Activated CD4-positive, CD25-positive, alpha-beta regulatory T cell (primary cell): ENCODE measurements at places on chromosomes 7 and 10.

- DNase-seq = no peak
Measured at GRCh38 chr10:110336111-110336721, 31.5 kb upstream of the SMNDC1 start.

DNA sequence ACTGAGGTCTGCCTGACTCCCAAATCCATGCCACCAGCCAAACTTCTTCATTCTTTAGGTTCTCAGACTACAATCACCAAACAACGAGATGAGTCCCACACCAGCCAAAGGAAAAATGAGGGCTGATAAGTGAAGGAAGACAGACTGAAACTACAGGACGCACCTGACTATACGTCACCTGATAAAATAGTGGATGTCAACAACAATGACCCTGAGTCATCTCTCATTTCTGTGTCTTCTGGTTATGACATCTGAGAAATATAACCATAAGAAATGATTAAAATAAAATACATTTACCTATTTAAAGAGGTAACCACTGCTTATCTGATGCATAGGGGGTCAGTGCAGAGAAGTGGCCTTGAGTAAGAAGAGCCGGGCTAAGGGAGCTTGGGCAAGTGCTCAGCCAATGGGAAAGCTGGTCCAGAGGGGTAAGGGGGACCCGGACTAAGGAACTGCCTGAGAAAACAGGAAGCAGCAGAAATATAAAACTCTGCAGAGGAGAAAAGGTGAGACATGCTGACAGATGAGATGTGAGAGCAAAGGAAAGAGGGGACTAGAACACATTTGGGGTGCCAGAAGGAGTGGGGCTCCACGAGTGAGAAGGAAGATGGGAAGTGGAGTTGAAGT, 51.8 kb downstream of the HIPK2 start:
- no peak for DNase-seq

GRCh38 chr10:132836248-132836831, 50.4 kb upstream of the NKX6-2 start:
- no peak for DNase-seq

DNA sequence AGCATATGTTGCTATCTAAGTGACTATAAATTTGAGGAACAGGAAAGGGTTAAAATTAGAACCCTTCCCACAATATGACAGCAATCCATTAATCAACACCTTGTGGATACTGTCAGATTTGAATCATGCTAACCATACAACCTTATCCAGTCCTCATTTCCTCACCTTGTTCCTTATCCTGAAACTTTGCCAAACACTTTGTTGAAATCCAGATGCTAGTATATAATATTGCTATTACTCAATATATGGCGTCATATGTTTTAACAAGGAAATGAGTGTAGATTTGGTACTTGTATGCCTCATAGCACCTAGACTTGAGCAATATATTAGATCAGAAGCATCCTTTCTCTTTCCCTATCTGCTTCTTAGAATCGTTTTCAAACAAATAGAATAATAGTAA, 66.3 kb upstream of the SLC25A13 start:
- DNase-seq = no peak

DNA sequence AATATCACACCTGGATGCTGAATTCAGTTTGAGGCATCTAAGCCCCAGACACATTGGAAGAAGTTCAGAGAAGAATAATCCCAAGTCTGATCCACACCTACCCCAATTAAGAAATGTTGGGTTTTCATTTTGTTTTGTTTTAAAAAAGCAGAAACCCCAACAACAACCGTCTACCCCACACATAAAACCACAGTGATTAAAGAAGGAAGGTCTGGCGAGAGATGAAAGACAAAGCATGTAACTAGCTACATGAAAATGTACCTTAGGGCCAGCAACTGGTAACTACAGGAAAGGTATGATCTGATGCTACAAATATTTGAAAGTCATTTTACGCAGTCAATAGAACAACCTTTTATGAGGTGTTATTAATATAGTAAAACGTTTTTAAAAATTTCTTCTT, 1112.3 kb downstream of the GATA3 start:
- no peak for DNase-seq

GRCh38 chr10:32205670-32206069, 141.3 kb downstream of the EPC1 start:
- no peak for DNase-seq

GRCh38 chr10:97497572-97498075, 598 bp downstream of the MMS19 start:
- peak; percentile 33 for DNase-seq

DNA sequence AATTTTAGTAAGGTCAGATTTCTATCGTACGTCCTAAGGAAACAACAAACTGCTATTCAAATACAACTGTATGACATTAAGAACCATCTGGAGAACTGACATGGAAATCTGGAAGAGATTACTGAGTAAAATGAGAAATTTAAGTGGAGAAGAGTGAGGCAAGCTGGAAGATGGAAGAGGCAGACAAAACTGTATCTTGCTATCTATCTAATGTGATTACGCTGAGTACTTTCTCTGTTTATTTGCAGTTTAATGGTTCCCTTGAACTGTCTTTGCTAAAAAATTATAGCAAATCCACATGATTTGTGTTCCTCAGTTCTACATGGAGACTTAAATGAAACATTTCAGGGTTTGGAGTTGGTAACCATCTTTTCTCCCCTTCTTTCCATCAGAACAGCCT, 927.1 kb upstream of the MBL2 start:
- no peak for DNase-seq

DNA sequence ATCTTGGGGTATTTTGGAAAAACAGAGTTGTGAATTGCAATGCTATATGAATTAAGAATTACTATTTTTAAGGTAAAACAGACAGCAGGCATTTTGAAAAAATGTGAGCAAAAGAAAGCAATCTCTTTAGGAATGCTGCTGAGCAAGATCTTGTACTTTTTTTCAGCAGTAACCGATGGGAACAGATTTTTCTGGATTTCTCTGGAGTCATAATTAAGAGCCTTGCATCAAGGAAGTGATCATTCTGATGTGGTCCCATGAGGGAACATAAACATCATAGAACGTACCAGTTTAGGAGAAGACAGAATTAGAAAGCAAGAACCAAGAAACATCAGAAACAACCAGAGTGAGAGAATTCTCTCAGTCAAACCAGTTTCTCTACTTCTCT, 157.0 kb upstream of the AGR3 start:
- no peak for DNase-seq

GRCh38 chr7:646487-646886, 80.0 kb upstream of the DNAAF5 start:
- DNase-seq = no peak

DNA sequence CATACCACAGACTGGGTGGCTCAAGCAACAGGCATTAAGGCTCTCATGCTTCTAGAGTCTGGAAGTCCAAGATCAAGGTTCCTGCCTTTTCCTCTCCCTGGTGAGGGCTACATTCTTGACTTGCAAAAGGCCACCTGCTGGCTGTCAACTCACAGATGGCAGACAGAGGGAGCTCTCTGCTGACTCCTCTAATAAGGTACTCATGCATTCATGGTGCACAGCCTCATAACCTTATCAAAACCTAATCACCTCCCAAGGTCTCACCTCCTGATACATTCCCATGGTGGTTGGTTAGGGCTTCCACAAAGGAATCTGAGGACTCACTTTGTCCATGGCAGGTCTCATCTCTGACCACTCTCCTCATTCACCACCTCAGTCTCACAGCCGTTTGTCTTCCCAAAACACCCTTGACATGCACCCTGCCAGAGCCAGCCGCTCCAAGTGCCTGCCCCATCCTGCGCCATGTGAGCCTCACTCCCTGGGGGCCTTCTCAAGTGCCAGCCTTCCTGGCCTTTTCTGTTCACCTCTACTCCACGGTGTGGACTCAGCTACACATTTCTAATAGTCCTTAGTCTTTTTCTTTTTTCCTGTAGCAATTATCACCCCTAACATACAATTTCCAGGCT, 400.3 kb upstream of the ADARB2 start:
- DNase-seq = no peak

- DNase-seq = no peak
Measured at GRCh38 chr7:120986650-120987049, 1.9 kb upstream of the CPED1 start.

- no peak for DNase-seq
Measured at GRCh38 chr10:63072951-63073350, 60.2 kb upstream of the NRBF2 start.

DNA sequence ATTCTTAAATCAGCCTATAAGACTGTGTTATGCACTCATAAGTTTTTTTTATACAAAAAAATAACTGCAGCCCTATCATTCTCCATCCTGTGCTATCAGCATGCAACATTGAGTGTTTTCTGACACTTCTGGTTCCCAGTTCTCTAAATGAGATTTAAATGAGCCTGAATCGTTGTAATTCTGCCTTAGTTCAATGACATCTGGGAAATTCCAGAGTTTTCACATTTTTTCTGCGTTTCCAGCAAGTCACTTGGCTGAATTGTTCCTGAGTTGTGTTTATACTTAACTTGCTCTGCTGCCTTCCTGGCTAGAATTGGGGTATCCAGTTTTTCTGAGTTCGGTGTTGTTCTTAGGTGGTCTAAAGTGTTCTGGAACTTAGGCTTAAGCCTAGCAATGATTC, 636.1 kb upstream of the FZD8 start:
- DNase-seq = no peak

GRCh38 chr7:43077285-43077684, 35.2 kb upstream of the HECW1 start:
- DNase-seq = no peak

- no peak for DNase-seq
Measured at GRCh38 chr10:84008878-84009277, 130.4 kb upstream of the GHITM start.

GRCh38 chr10:129769381-129770116, 194.5 kb downstream of the EBF3 start:
- no peak for DNase-seq

- DNase-seq = no peak
Measured at GRCh38 chr10:21517134-21518031, 8.1 kb downstream of the SKIDA1 start.

DNA sequence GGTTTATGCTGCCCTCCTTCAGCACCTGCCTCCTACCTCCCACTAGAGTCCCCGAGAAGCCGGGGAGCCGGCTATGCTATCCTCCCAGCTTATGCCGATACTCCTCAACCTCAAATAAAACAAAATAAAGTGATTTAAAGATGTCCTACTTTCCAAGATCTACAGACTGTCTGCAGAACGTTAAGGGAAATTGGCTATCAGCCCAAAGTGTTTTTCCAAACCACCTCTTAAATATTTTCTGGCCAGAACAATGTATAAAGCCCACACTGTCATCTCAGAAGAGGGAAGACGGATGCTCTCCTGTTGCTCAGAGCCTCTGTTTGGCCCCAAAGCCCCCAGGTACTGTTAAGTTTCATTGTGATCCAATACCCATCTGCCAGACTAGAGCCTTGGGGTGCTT, 54.0 kb upstream of the MGMT start:
- DNase-seq = no peak

- no peak for DNase-seq
Measured at GRCh38 chr10:48235501-48235900, 39.0 kb downstream of the FRMPD2 start.

DNA sequence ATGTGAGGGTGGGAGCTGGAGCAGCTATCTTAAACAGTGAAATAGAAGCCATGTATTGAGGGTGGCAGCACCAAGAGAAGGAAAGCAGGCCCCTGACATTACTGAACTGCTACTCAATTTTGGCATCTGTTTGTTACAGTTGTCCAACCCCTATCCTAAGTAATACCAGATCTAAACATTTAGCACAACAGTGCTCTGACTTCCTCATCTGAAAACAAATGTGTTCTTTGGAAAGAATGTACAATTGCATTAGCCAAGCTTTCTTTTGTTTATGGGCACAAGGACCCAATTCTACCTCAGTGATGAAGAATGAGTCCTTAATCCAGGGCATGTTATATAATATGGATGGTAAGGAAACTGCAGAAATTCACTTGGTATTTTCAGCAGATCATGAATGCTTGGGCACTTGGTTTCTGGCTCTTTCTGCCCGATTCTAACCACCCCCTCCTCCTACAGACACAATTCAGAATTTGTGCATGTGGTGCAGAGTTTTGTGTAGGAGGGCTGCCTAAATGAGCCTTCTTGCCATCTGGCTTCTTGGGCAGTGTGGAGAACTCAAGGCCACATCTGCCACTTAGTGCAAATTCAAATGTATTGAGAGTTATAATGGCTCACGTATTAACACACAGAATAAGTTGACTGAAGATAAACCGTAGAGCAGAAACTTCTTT, 36.9 kb upstream of the KMT2E start:
- DNase-seq = no peak

- DNase-seq = no peak
Measured at GRCh38 chr10:13759168-13759567, 172.4 kb downstream of the PRPF18 start.

- no peak for DNase-seq
Measured at GRCh38 chr10:44311563-44312051, 73.3 kb downstream of the CXCL12 start.

GRCh38 chr10:9579110-9579705, 1438.5 kb upstream of the CELF2 start:
- DNase-seq = no peak

GRCh38 chr10:91816981-91817380, 18.8 kb downstream of the TNKS2 start:
- DNase-seq = no peak

- DNase-seq = no peak
Measured at GRCh38 chr10:80460399-80461207, 6.5 kb downstream of the TSPAN14 start.

DNA sequence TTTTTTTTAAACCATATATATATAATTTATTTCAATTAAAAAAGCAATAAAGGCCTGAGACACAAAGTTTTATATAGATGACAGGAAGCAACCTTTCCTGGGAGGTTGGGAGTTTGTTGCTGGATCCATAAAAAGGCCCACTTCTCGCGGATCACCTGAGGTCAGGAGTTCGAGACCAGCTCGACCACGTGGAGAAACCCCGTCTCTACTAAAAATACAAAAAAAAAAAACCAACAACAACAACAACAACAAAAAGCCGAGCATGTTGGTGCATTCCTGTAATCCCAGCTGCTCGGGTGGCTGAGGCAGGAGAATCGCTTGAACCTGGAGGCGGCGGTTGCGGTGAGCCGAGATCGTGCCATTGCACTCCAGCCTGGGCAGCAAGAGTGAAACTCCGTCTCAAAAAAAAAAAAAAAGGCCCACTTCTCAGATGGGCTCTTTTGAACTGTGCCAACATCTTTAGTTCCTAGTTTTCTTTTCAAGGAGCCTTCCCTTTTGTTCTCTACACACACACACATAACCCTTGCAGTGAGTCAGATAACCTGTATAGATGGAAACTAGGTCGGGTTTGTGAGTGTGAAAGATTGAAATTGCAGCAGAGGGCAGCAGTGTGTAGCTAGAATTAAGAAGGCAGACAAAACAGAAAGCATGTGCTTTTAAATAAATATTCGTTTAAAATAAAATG, 1.2 kb upstream of the SMNDC1 start:
- peak; percentile 22 for DNase-seq

GRCh38 chr7:31791881-31792280, 104.9 kb downstream of the PPP1R17 start:
- no peak for DNase-seq
